Lung microvascular endothelial cell (primary cell): ENCODE measurements at places on chromosomes 4 and X. TPM values are rescaled to one million over a fixed set of nuclear protein-coding genes. Genes with fewer than 3 reads are reported as not detected.
A peak's percentile ranks its signal among the peaks of the same experiment; 100 is the strongest.

GRCh38 chr4:31917334-31917733 lies 1197.2 kb downstream of the PCDH7 start:
- no peak for DNase-seq

GRCh38 chr4:63155561-63155960 lies 1253.7 kb downstream of the TECRL start:
- no peak for DNase-seq

DNA sequence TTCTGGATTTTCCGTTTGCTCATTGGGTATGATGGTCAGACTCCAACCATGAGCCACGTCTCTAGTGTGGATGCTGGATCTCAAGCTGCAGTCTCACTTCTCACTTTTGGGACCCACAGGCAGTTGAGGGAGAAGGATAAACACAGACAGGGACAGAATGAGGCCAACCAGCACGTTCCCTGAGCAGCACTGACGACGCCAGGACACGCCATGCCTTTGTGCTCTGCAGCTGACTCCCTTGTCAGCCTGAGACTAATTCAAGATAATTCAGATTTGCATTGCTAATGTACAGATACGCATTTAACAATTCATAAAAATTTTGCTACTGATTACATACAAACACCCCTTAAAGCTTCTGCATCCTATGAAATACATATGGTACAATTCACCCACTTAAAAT lies 106.5 kb downstream of the FAM193A start:
- DNase-seq = no peak

GRCh38 chr4:10783351-10783750 lies 98.8 kb upstream of the CLNK start:
- DNase-seq = no peak

DNA sequence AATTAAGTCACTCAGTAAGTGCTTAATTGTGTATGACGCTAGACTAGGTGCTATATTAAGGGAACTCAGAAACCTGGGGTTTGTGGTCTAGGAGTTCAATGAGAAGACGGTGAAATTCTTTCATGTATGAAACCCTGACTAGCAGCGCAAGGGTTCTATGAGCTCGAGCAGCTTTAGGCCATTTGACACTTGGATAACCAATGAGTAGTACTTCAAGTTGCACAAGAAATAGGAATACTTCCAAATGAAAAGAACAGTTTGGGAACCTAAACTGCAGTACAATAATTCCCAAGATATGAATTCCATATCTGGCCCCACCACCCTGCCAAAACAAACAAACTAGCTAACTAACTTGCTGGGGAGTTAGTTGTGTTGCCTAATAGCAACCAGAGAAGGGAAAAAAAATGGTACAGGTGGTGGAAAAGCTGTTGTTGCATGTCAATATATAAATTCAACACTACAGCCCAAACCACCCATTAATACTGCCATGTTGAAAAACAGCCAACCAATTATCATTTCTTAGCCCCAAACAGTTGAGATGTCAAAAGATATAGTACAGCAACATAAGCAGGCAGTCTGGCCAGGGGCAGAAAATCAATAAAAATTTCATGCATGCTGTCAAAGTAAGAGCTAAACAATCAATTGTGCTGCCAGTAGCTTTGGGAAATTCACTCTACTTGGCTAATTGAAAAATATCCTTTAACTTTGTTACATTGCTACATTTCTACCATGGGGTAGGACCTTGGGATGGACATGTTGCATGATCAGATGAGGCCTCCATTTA lies 54.6 kb upstream of the MCF2 start:
- DNase-seq = peak; percentile 8

CT45A2 gene
- total RNA-seq = not detected in 2 replicates

SSX2 gene
- not detected in 2 replicates for total RNA-seq

PNMA3 gene
- not detected in 2 replicates for total RNA-seq

CLDN2 gene
- not detected in 2 replicates for total RNA-seq
